ENCODE measurements at places on chromosomes 11 and 22.

GRCh38 chr22:21014726-21015465, at the start of gene P2RX6:
P2RX6 (plus strand) TSS chr22:21015165; CDS start chr22:21015175, 10 bp downstream.
- no peak for DNase-seq

- DNase-seq: no peak
Observed at GRCh38 chr11:32331098-32331497, 104.2 kb downstream of the WT1 start.

GRCh38 chr11:15489281-15489680, 374.6 kb downstream of the INSC start:
- no peak for DNase-seq

DNA sequence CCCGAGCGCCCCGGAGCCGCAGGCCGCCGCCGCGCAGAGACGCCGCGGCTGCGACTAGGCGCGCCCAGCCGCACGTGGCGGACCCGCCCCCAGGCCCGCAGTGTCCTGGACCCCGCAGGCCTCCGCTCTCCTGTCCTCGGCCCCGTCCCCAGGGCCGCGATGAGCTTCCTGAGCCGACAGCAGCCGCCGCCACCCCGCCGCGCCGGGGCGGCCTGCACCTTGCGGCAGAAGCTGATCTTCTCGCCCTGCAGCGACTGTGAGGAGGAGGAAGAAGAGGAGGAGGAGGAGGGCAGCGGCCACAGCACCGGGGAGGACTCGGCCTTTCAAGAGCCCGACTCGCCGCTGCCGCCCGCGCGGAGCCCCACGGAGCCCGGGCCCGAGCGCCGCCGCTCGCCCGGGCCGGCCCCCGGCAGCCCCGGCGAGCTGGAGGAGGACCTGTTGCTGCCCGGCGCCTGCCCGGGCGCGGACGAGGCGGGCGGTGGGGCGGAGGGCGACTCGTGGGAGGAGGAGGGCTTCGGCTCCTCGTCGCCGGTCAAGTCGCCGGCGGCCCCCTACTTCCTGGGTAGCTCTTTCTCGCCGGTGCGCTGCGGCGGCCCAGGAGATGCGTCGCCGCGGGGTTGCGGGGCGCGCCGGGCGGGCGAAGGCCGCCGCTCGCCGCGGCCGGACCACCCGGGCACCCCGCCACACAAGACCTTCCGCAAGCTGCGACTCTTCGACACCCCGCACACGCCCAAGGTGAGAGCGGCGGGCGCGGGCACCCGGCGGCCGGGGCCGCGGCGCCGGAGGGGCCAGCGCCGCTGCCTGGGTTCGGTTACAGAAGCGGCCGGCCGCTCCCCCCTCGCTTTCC, 528 bp downstream of the WEE1 start:
- DNase-seq: no peak

- DNase-seq: no peak
Observed at GRCh38 chr11:62398011-62398994, 20.5 kb upstream of the SCGB1A1 start.

DNA sequence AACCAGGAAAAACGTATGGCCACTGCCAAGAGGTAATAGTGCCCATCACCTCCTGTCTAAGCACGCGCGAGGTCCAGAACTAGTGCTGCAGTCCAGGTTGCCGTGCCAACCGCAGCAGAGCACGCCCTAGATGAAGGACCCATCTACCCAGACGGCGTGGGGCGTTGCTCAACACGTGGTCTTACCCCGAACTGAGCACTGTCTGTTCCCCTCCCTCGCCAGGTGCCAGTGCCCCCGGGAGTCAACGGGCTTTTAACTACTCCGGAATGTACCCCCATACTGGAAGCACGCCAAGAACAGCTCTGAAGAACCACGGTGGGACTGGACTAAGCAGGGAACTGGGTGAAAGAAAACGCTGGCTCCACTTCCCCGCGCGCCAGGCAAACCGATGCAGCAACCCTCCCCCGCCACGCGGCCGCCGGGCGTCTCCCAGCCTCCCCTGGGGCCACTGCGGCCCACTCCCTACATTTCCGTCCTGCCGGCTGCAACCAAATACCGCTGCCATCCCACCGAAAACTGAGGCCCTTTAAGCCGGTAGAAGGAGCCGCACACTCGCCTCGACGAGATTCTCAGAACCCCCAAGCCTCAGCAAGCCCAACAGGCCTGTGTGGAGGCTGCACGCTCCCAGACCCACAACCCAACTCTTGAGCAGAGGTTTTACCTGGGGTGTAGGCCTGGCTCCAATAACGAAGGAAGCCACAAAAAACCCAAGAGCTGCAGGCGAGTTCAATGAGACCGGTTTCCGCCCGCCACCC, at the start of gene HSPA8:
Gene HSPA8 (minus strand): TSS at position 734 of the 755 bp plus-strand sequence. CDS start 812 bp downstream, outside the sequence.
- DNase-seq: peak; percentile 27
